Activated CD4-positive, alpha-beta T cell treated with anti-CD3 and anti-CD28 coated beads for 4 hours (primary cell): ENCODE measurements at places on chromosomes 4 and X.

GRCh38 chr4:99008051-99008450 is 12.5 kb downstream of the METAP1 start:
- DNase-seq: no peak

DNA sequence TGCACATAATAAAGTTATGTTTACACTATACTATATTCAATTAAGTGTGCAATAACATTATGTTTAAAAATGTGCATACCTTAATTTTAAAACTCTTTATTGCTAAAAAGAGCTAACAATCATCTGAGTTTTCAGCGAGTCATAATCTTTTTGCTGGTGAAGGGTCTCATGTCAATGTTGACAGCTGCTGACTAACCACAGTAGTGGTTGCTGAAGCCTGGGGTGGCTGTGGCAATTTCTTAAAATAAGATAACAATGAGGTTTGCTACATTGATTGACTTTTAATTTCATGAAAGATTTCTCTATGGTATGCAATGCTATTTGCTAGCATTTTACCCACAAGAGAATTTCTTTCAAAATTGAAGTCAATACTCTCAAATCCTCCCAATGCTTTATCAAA is 58.6 kb downstream of the C4orf46 start:
- DNase-seq: no peak

GRCh38 chr4:39732728-39733127 is 34.8 kb downstream of the UBE2K start:
- DNase-seq: no peak

DNA sequence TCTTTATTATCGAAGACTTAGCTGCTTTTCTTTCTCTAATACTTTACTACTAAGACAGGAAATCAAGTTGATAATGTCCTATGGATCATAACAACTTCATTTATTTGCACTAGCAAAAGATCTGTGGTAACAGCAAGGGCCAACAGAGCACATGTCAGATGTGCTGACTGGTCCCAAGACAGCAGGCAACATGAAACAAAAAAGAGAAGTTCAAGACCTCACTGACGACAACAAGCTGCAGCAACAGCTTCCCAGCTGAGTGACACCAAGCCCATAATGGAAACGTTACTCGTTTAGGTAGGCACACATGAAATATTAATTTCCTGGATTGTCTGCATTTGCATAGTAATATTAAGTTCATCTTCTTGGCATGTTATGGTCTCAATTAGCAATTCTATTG is 126.9 kb downstream of the UNC5C start:
- no peak for DNase-seq

DNA sequence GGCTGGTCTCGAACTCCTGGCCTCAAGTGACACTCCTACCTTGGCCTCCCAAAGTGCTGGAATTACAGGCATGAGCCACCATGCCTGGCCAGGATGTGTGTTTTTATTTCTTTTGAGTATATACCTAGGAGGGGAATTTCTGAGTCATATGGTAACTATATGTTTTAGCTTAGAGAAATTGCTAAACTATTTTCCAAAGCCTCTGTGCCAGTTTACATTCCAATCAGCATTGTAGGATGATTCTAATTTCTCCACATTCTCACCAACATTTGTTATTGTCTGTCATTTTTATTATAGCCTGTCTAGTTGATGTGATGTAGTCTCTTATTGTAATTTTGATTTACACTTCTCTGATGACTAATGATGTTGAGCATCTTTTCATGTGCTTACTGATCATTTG is 1576.0 kb downstream of the RPA4 start:
- no peak for DNase-seq
